ENCODE measurements at places on chromosomes 12 and 14.

DNA sequence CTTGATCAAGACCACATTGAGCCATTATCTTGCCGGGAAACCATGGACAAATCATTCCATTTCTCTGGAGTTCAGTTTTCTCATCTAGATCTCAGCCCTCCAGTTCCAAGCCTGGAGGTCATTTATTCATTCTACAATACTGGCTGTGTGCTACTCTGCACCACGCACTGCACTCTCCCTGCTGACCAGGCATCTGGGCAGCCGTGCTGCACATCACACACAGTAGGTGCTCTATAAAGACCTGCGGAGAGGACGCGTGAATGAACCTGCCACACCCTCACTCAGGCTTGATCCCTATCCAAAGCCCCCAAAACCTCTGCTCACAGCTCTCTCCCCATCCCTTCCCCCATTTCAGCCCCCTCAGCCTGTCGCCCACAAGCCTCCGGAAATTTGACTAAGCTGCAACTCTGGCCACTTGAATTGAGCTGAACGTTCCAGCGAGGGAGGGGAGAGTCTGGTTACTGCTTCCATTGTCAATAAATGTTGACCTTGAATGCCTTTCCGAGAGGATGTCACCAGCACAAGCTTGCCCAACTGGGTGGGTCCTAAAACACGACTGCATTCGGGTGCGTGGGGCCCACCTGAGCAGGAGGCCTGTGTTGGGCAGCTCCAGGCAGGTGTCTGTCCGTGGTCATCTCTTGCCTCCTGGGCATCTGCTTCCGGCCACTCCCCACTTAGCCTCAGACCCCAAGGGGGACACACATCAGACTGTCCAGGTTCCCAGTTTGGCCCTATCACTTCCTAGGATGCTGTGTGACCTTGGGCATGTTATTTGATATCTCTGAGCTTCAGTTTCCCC lies 17.8 kb downstream of the FAIM2 start:
- no peak for DNase-seq

GRCh38 chr12:24550609-24551008 lies 398.3 kb downstream of the BCAT1 start:
- DNase-seq, result no peak

GRCh38 chr12:114320968-114321367 lies 85.0 kb downstream of the TBX5 start:
- DNase-seq, result no peak

GRCh38 chr12:14554281-14555007 lies 13.2 kb downstream of the PLBD1 start:
- no peak for DNase-seq

- DNase-seq, result no peak
These were observed 50.6 kb upstream of the ANO6 start for GRCh38 chr12:45165284-45165683.

- DNase-seq, result no peak
These were observed 8.6 kb upstream of the HOXC11 start for GRCh38 chr12:53964315-53964713.

GRCh38 chr14:73884438-73885190 lies 2.0 kb upstream of the ZNF410 start:
- DNase-seq, result no peak

DNA sequence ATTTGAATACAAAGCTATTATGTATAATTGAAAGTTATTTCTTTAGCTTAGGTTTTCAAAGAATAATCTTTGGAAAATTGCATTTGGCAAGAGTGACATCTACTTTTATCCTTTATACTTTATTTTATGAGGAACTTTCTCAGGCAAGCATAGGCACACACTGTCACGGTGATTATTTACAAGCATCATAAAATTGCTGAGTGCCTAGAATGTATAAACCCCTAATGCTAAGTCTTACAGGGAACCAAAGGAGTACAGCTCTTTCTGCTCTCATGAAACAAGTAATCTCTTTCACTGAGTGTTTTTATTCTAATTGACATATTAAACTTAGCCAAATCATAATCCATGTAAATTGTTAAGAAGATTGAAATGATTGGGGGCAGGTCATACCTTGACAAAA lies 154.9 kb downstream of the FSCB start:
- DNase-seq, result no peak

GRCh38 chr14:52729585-52729924 lies 411 bp upstream of the STYX start:
- no peak for DNase-seq

DNA sequence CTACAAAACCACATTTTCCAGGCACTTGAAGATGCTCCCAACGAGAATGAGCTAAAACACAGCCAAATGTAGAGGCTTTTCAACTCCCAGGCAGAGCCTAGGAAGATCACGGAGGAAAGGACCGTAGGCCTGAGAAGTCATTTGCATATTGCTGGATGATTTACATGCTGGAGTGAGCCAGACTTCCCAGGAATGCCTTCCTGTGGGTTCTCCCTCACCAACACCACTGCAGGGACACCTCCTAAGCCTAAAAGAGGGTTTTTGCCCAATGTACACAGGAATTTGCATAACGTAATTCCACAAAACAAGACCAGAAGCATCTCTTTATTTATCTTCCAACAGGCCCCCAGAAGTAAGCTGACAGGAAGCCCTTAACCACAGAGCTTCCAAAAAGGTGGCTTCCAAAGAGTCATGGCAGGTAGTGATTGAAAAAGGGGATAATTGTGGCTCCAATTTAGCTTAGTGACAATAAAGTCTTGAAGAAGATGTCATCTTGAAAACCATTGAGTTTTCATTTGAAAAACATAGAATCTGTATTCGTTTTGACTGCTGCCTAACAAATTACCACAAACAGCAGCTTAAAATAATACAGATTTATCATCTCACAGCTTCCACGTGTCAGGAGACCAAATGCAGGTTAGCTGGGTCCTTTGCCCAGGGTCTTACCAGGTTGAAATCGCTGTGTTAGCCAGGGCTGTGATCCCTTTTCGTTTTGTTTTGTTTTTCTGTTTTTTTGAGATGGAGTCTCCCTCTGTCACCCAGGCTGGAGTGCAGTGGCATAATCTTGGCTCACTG lies 116.2 kb downstream of the EGLN3 start:
- peak; percentile 98 for DNase-seq

DNA sequence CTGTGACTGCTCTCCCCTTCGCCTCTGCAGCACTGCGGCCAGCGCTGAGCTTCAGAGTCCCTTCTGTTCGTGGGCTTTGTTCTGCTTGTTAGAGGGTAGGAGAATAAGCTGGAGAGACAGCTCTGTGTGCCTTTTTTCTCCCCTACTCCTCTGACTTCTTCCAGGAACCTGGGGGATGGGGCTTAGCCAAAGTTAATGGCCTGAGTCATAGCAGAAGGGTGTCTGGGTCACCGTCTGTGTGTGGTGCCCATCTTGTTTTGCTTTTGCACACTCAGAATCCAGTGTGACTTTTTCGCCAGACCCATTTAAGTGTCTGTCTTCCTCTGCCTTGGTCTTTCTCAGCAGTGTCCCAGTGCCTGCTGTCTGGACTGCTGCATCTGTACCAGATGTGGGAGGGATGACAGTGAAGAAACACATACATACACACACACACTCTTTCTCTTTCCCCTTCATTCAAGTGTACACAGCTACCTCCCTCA lies 3.0 kb downstream of the KIF5A start:
- peak; percentile 26 for DNase-seq

DNA sequence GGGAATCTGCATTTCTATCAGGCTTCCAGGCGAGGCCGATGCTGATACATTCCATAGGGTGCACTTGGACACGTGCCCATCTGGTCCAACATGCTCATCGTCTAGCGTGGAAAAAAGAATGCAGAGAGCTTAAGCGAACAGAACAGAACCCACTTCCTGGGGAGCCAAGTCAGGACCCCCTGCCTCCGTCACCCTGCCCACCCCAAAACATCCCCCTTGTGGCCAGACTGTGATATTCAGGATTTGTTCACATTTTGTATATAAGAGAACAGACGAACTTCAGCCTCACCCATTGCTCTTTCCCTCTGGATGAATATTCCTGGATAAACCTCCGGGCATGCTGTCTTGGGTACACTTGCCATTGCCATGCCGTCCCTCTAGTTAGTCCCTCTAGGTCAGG lies 4.3 kb upstream of the PIWIL1 start:
- no peak for DNase-seq

DNA sequence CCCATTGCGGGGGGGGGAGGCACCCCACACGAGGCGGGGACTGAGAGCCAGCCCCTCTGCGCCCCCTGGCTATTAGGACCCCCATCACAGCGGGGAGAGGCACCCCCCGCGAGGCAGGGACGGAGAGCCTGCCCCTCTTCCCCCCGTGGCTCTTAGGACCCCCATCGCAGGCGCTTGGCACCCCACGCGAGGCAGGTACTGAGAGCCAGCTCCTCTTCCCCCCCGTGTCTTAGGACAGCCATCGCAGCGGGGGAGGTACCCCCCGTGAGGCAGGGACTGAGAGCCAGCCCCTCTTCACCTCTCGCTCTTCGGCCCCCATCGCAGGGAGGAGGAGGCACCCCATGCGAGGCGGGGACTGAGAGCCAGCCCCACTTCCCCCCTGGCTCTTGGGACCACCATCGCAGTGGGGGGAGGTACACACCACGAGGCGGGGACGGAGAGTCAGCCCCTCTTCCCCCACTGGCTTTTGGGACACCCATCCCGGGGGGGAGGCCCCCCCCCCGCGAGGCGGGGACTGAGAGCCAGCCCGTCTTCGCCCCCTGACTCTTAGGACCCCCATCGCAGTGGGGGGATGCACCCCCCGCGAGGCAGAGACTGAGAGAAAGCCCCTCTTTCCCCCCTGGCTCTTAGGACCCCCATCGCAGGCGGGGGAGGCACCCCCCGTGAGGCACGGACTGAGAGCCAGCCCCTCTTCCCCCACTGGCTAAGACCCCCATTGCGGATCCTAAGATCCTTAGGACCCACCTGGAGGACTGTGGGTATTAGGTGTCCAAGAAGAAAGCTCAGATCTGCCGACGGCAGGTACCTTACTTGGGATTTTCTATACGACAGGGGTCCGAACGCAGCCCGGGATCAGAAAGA lies 198.6 kb upstream of the PZP start:
- no peak for DNase-seq

GRCh38 chr12:115891556-115892164 lies 385.8 kb downstream of the MED13L start:
- no peak for DNase-seq

DNA sequence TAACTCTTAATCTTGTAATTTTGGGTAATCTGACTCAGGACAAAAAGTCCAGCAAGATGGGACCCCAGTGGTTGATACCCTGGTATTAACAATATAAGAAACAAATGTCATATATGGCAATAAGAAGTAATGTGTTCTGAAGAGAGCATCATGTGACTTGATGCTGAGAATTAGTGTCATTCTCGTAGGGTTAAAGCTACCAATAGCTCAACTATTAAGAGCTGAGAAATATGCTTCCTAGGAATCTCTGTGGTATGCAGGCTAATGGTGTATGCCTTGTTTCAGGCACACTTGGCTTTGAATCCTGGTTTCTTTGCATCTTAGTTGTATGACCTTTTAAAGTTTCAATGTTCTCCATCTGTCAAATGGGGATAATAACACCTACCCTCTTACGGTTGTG lies 9.1 kb downstream of the MYRFL start:
- DNase-seq, result no peak

- DNase-seq, result no peak
These were observed 6.1 kb upstream of the MTA1 start for GRCh38 chr14:105413544-105413886.

All from NCI-H526 treated with DMSO at 0.1 percent for 48 hours (cell line).